ENCODE measurements at places on chromosomes 13 and 19. TPM values are rescaled to one million over a fixed set of nuclear protein-coding genes. Genes with fewer than 3 reads are reported as not detected.

DNA sequence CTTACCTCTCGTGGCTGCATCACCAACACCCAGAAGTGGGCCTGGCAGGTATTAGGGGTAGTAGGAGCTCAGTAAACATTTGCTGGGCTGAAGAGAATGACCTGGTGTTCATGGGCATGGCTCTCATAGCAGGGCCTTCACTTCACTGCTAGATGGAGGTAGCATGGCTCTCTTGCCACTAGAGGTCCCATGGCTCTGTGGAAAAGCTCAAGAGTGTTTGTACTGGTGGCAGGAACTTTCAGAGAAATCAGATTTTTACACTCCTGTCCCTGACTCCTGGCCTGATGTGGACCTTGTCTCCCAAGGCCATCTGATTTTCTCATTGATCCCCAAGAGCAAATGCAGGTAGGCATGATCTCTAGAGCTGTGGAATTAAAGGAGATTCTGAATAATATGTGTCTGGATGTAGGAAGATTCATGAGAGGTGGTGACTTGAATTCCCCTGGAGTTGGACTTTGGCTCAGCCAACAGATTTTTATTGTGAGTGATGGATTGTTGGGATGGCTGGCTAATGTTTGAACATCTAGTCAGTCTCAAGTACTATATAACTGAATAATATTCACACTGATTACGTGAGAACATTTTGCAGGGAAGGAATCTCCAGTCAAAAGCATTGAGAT is 5.7 kb downstream of the ZNF574 start:
- peak; percentile 41 for DNase-seq

DNA sequence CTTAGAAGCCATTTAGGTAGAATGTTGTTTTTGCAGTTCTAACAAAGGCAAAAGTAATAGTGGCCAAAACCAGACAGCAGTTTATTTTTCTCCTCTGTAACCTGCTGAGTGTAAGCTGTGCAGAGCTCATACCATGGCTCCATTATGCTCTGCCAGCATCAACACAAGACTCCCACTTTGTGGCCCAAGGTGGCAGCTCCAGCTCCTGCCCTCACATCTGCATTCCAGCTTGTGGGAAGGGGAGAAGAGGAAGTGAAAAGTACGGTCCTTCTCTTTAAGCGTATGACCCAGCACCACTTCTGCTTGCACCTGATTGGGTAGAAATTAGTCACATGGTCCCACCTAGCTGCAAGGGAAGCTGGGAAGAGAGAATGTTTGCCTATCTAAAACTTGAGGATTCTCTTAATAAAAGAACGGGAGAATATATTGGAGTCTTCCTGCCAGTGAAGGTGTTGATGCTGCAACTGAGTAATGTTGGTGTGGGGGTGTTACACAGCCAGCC is 19.2 kb downstream of the ADGRE1 start:
- no peak for DNase-seq

DNA sequence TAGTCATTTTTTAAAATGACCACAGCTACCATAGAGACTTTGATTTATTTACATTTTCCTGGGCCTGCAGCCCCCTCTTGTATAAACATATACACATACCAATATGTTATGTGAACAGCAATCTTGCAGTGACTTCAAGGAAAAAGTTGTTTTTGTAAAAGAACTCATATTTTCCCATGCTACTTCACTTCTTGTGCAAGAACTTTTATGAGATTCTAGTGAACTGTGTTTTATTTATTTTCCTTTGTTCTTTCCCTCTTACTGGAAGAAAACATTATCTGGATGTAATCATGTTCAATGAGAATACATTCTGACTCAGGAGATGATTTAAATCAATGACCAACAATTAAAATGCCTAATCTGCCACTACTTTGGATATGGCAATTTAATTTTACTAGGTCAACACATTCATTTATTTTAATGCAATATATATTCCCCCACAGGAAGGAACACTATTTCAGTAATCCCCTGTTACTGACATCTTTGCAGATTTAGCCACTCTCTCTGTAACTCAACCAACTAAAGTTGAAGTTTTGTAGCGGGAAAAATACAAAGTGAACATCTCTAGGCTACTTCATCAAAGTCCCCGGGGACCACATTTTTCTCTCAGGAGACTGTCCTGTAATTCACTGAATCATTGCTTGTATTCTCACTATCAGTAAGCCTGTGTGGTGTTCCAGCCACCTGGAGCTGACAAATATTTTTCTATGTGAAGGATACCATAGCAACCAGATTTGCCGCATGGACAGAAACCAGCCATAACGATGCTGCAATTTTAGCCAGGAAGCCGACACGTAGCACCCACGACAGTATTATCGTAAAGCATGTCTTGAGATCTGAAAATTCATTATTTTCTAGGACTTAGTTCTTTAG is 90.5 kb downstream of the STARD13 start:
- no peak for DNase-seq

DNA sequence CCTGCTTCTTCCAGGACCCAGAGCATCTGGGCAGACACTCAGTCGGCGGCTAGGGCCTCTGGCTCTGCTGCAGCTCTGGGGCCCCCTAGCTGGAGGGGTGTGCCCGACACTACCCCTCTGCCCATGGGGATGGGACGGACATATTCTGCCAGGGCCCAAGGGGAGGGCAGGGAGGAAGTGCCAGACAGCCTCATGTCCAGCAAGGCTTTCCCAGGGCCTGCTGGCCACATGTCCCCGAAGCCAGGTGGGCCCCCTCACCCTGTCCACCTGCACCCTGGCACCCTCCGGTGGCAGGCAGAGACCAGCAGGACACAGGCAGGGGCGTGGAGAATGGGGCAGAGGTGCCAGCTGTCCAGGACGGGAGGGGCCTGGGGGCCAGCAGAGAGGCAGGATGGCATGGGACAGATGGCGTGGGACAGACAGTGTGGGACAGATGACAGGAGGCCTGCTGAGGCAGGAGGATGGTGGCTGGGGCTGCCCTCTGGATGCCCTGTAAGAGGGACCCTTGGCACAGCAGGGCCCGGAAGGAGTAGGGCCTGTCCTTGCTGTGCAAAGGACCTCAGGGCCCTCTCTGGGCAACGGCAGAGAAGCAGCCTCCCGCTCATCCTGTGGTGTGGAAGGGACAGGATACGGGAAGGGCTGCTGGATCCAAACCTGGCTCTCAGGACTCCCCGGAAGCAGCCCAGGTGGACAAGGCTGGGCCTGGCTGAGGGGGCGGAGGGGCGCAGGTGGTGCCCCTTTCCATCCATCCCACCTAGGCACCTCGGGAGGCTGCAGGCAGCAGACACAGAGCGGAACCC is 29.1 kb downstream of the CEBPG start:
- DNase-seq: no peak

- no peak for DNase-seq
Observed at GRCh38 chr13:85347251-85347650, 452.0 kb downstream of the SLITRK6 start.

- DNase-seq: no peak
Observed at GRCh38 chr19:7327802-7328201, 20.9 kb upstream of the ARHGEF18 start.

Gene CYP4F11
- not detected for total RNA-seq

Gene IFNL1
- 0.91 TPM for total RNA-seq

Gene OR1M1
- not detected for total RNA-seq

Gene IRGC
- not detected for total RNA-seq

Gene FUT2
- total RNA-seq: not detected

Gene DAND5
- not detected for total RNA-seq
